NCI-H1105 (cell line): ENCODE measurements at places on chromosomes 7 and 10.
A peak's percentile ranks its signal among the peaks of the same experiment; 100 is the strongest.

- DNase-seq, result no peak
These were observed 7.3 kb downstream of the EEPD1 start for GRCh38 chr7:36160313-36160712.

DNA sequence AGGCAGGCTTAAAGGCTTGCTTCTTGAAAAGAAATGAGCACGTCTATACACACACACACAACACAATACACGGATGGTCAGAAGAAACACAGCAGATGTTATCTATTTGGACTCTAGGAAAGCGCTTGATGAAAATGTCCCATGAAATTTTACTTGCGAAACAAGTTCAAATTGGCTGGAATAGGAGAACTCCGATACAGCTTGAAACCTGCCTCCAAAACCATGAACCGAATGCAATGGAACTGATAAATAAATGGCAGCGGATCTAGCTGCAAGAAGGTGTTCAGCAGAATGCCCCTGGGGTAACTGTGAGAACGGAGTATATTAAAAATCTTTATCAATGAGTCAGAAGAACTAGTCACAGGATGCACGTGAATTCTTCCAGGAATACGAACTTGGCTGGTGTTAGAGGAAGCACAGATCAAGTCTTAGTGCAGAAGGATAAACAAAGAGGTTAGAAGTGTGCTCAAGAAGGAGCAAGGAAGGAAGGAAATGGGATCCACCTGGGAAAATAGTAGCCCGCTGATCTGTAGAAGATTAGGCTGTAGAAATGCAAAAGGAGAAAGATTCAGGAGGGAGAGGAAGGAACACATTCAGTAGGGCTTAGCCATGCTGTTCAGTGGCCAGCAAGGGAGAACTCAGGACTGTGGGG, 142.0 kb upstream of the PRKCQ start:
- no peak for DNase-seq

GRCh38 chr7:124413029-124413428, 352.6 kb downstream of the GPR37 start:
- DNase-seq, result no peak

DNA sequence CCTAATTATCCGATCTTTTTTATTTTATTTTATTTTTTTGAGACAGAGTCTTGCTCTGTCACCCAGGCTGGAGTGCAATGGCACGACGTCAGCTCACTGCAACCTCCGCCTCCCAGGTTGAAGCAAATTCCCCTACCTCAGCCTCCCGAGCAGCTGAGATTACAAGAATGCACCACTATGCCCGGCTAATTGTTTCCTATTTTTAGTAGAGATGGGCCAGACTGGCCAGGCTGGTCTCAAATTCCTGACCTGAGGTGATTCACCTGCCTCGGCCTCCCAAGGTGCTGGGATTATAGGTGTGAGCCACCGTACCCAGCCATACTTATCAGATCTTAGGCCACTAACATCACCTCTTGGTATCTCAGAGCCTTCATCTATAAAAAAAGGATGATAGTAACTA, 4.9 kb downstream of the SLC25A13 start:
- no peak for DNase-seq

DNA sequence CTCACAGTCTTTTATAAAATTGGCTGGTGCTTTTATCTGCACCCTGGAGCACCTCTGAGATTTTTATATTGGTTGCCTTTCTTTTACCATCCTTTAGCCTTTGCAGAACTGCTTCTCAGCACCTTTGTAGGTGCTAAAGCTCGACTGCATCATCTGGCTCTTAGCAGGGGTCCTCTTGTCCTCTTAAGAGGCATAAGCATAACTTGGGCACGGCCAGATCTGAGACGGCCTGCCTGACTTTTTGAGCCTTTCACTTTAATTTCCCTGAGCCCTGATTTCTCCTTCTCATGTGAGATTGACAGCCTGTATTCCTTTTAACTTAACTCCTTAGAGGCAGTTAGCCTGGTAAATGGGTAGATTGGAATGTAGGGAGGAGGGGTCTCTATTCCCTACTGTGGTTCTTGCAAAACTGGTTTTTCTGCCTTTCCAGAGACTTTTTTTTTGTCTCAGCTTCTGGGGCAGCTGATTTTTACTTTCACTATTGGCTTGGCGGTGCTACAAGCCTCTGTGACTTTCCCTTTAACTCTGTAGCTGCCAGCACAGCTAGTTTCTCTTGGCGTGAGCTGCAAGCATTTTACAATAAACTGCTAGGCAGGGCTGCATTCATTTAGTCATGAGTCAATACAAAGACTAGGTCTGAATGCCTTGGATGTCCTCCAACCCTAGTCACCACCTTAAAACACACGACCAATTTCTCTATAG, 24.0 kb downstream of the ZPBP start:
- peak; percentile 83 for DNase-seq

- DNase-seq, result no peak
These were observed 223.4 kb downstream of the EBF3 start for GRCh38 chr10:129740532-129741279.

GRCh38 chr7:29805886-29806207, 461 bp upstream of the WIPF3 start:
- no peak for DNase-seq

GRCh38 chr7:149529136-149529718, 31.6 kb upstream of the ZNF746 start:
- DNase-seq, result no peak

DNA sequence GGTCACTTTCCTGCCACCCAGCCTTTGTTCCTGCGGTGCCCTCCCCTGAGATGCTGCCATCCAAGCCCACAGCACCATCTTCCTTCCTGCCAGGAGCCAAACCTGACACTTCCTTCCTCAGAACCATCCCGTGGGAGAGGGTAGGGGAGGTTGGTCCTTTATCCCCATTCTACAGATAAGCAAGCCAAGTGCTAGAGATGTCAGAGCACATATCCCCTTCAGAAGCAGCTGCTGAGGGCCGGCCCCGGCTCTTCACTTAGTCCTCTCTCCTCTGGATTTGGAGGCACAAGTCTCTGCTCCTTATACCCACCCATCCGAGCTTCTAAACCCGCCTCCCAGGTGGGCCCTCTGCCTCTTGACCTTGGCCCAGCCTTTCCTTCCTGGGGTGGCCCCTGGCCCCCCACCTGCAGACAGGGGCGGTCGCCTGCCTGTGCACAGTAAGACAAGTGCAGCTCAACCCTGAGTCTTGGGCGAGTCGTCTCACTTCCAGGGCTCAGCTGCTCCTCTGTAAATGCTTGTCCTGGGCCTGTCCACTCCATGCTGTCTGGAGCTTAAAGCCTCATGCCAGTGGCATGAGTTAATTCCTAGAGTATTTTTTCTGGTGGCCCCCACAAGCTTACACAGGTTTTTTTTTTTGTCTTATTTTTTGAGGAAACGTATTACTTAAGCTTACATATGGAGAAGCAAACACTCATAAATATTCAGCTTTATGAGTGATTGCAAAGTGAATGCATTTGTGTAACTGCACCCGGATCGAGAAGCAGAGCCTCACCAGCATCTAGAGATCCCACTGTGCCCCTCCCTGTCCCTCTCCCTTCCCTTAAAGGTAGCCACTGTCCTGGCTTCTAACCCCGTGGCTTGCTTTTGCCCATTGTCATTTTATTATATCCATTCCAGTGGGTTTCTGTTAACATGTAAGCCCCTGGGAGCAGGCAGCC, 125.1 kb downstream of the CDH23 start:
- DNase-seq, result no peak

DNA sequence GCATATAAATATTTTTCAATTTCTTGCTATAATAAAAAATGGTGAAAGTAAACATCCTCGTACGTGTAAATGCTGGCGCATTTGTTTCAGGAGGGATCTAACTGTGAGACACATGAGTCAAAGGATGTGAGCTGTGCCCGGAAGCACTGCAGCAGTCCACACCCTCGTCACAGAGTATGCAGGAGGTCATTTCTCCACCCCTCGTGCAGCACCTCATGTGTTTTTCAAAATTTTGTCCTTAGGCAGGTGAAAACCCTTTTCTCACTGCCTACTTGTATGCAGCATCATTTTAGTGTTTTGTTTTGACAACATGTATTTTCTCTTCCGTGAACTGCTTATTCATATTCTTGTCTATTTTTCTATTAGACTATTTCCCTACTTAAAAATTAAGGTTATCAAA, 162.7 kb downstream of the AVL9 start:
- DNase-seq, result no peak

GRCh38 chr7:131108212-131108940, 219.3 kb upstream of the MKLN1 start:
- DNase-seq, result no peak

DNA sequence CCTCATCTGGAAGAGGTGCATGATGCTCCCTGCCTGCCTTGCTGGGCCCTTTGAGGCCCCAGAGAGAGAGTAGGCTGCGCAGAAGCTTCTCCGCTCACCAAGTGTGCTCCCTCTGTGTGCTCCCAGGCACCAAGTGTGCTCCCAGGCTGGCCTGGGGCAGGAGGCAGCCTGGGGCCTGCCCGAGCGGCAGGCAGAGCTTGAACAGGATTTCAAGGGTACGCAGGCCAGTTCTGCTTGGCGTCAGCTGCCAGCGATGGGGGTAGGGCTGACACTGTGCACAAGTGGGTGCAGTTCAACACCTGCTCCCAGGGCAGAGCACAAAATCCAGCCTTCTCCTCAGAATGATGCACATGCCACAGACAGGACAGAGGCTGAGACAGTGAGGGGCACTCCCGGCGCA, 119.7 kb downstream of the FAM53B start:
- DNase-seq, result peak; percentile 23

GRCh38 chr7:691361-692045, 35.0 kb upstream of the DNAAF5 start:
- DNase-seq, result no peak
